ENCODE measurements at places on chromosomes 2 and 18.

- DNase-seq, result no peak
Measured at GRCh38 chr2:159089543-159089942, 121.1 kb downstream of the TANC1 start.

GRCh38 chr18:3283908-3284307 lies 22.0 kb downstream of the MYL12B start:
- no peak for DNase-seq

GRCh38 chr2:25090801-25091200 lies 48.9 kb downstream of the EFR3B start:
- no peak for DNase-seq

DNA sequence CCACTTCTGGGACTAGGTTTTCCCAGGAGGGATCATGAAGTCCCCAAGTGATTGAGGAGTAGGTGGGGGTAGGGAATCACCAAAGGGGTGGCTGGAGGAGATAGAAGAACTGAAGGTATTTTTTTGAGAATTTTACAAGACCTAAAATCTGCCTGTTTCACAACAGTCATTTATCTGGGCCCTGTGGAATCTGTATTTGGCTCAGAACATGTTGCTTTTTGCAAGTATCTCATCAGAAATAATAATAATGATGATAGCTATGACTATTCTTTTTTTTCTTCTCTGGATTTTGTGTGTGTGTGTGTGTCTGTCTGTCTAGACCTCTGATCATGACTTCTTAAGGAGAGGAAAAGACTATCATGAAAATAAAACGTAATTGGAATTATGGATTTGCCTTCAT lies 13.9 kb downstream of the STON1 start:
- no peak for DNase-seq

GRCh38 chr18:74725690-74726089 lies 128.0 kb downstream of the ZNF407 start:
- DNase-seq, result no peak

- DNase-seq, result no peak
Measured at GRCh38 chr2:3313781-3314375, 63.7 kb downstream of the EIPR1 start.

DNA sequence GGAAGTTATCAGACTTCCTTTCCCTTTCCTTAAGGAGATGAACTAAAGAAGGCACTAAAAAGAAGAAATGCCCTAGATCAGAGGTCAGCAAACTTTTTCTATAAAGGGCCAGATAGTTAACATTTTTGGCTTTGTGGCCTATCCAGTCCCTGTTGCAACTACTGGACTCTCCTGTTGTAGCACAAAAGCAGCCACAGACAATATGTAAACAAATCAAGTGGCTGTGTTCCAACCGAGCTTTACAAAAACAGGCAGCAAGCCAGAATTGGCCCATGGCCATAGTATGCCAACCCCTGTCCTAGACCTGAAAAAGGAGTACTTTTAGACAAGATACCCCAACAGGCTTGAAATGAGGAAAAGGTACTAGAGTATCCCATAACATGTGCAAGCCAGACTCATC lies 10.9 kb downstream of the NHEJ1 start:
- no peak for DNase-seq

- no peak for DNase-seq
Measured at GRCh38 chr2:187684174-187684573, 129.9 kb upstream of the TFPI start.

- no peak for DNase-seq
Measured at GRCh38 chr2:43542285-43542933, 53.4 kb downstream of the THADA start.

- no peak for DNase-seq
Measured at GRCh38 chr2:85213404-85213803, 80.2 kb downstream of the TCF7L1 start.

DNA sequence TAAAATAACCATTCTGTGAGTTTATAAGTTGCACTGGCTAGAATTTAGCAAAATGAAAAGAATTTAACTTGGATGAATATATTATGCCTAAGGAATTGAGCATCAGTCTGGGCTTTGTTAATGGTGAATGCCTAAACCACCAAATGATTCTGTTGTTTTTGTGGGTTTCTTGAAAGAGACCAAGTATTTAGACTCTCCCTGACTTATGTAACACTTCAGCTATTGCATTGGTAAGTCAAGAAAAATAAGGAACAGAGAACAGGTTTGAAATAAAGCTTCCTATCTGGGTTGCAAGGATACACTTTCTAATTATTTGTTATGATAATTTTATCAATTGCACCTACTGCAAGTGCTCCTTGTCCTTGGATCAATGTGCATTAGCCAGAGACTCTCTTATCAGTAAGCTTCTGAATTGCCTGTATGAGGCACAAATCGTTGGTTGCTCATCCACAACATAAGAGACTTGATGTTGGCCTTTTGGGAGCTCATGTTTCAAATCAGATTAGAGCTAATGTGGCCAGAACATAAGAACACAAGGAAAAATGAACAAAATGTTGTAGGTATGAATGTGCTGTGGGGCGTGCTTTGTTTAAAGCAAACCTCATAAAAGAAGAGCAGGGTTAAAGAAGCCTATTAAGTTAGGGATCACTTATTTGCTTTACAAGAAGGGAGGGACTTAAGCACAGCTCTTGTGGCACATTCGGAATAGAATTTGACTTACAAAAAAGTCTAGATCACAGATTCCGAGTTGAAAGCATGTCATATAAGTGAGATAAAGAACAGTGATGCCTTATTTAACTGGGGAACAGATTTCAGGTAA lies 37.2 kb downstream of the PRKCE start:
- no peak for DNase-seq

GRCh38 chr2:190465060-190465459 lies 56.9 kb downstream of the MFSD6 start:
- no peak for DNase-seq

DNA sequence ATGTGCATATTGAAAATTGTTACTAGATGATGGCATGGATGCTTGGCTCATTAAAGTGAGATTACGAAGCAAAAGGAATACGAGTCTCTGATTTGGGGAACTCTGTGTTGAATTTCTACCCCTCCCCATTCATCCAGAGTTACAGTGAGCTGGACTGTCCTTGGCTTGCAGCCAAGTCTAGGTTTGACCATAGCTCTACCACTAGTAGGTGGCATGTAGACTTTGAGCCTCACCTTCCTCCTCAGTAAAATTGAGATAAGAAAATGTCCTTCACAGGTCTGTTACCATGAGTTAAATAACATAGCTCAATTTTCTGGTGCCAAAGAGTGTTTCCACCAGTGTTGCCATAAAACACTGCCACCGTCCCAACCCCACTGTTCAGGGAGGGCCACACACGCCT lies 727.6 kb upstream of the ID2 start:
- DNase-seq, result no peak

DNA sequence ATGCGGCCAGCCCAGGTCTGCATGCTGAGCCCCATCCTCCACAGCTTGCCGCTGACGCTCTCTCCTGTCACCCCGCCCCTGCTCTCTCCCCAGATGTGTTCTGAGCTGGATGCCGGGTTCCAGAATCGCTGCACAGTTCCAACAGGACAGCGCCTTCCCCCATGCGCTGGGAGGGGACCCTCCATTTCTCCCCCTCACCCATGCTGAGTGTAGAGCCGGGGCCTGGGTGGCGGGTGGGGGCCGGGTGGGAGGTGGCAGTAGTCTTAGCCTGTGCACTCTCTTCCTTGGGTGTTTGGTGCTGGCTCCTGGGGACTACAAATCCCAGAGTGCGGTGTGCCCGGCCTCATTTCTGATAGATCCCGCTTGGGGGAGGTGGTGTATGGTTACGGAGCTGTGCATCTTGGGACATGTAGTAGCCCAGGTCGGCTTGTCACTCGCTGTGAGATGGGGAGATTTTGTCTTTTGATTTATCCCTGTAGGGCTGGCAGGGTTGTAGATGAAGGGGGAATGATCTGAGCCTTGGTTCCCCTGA lies 6.8 kb downstream of the DNAJB2 start:
- DNase-seq, result no peak

DNA sequence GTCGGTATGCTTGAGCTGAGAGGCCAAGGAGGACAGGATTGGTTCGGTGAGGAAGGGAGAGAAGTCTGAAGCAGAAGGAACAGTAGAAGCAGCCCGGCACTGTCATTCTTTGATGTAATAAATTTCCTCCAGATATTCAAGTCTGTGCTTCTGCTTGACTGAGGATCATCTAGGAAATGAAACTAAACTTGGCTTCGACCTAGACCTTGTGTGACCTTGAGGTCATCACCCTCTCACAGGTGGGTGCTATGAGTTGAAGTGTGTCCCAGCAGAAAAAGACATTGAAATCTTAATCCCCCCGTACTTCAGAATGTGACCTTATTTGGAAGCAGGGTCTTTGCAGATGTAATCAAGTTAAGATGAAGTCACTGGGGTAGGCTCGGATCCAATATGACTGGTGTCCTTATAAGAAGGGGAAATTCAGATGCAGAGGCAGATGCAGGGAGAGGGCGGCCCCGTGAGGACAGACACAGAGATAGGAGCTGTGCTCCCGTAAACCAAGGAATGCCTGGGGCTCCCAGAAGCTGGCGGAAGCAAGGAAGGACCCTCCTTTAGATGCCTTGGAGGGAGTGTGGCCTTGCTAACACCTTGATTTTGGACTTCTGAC lies 49.0 kb downstream of the PRKCE start:
- no peak for DNase-seq

- DNase-seq, result no peak
Measured at GRCh38 chr2:26168785-26169184, 4.1 kb upstream of the GAREM2 start.

DNA sequence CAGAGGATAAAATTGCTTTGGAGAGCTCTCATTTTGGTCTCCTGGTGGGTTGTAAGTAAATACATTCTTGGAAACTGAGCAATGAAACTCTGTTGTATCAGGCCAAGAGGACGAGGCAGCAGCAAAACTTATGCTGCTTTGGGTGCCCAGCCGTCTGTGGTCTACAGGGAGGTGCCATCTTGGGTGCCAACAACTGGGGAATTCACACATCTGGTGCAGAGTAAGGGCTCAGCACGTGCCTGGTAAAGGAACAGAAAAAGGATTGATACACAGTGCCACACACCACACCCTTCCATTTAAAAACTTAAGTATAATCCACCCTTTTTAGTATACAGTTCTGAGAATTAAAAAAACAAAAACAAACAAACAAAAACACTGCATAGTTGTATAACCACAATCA lies 221.9 kb downstream of the TSN start:
- no peak for DNase-seq

DNA sequence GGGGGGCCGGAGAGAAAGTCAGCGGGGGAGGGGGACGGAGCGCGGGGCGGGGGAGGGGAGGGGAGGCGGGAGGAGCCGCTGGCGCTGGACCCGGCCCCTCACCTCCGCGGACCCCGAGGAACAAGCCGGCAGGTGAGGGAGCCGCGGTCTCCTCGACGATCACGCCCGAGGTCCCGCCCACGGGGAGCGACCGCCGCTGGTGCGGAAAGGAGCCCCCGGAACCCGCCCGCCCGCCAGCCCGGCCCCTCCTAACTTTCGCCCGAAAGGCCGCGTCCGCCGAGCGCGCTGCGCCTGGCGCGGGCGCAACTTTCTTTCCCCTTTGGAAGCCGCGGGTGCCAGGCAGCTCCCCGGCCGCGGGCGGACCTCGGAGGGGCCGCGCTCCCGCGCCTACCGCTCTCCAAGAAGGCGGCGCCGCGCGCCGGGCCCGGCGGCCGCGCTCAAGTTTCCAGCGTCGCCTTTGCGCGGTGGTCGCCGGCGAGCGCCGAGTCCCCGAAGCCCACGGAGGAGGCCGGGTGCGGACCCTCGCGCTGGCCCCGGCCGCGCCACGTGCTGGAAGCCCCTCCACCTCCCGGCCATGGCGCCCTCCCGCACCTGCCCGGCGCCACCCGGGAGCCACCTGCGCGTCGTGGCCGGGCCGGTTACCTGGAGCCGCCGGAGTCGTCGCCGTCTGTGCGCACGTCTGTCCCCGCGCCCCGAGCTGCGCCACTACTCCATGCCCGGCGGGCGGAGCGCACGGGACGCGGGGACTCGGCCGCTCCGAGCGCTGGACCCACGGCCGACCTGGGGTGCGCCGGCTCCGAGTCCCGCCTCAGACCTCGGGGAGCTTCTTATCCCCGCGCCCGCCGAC lies at the start of gene ALKAL2:
TSS of gene ALKAL2 (minus strand) at position 181 of the 847 bp plus-strand sequence. CDS start 256 bp downstream, outside the sequence.
- DNase-seq, result no peak

DNA sequence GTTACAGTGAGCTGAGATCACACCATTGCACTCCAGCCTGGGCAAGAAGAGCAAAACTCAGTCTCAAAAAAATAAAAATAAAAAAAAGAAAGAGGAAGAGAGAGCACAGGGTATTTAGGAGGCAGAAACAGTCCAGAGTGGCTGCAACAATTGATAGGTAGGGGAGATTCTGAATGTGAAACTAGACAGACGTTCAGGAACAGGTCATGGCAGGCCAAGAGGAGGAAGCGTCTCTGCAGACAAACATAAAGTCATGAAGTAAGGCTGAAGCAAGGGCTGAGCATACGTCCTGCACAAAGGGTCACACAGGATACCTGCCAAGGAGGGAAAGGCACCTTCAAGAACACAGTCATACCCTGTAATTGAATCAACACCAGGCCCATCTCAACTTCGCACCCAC lies 64.1 kb upstream of the ZNF532 start:
- DNase-seq, result no peak

DNA sequence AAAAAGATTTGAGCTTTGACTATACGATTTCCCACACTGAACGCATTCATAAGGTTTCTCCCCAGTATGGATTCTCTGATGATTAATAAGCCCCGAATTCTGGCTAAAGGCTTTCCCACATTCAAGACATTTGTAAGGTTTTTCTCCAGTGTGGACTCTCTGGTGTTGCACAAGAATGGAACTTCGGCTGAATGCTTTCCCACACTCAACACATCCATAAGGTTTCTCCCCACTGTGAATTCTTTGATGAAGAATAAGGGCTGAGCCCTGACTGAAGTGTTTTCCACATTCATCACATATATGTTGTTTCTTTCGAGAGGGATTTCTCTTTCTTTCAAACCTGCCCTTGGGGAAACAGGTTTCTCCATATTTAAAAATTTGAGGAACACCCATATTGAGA lies 6.9 kb downstream of the ZNF24 start:
- no peak for DNase-seq

DNA sequence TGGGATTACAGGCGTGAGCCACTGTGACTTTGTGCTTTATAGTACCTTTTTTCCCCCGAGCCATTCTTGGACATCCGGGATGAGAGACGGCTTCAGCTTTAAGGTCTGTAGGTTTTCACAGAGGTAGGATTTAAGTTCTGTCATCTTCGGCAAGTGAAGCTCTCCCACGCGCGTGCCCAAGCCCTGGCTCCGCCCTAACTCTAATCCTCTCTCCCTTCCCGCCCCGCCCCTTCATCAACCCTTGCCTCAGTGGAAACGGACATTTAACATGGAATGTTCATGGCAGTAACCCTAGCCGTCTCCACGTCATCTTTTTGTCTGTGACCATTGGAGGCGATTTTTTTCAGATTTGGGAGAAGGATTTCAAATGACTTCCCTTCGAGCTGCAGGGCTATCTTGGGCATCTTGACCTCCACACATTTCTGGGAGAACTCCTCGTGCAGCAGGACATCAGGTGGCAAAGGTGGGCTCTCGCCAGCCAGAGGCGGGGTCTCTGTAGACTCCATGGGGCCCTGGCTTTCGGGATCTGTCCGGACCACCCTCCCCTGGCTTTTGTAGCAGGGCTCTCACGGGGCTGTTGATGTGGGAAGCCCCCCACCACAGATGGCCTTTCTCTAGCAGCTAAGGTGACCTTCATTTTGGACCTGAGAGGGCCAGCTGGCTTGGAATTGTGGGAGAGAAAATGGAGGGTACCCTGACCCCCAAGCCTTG lies 6.8 kb downstream of the COLEC11 start:
- no peak for DNase-seq

GRCh38 chr2:61326423-61326822 lies 144.5 kb downstream of the USP34 start:
- DNase-seq, result no peak

All from stimulated activated naive CD4-positive, alpha-beta T cell treated with Interleukin-2 at 50 U/mL for 16 hours (primary cell).